ENCODE measurements at places on chromosomes 1 and 21. TPM values are rescaled to one million over a fixed set of nuclear protein-coding genes. Genes with fewer than 3 reads are reported as not detected.

DNALI1 gene
- total RNA-seq: 2.0 TPM

- no peak for DNase-seq
These were observed 288.8 kb downstream of the GPATCH2 start for GRCh38 chr1:217342105-217342504.

TEDDM1 gene
- not detected for total RNA-seq

- no peak for DNase-seq
These were observed 70.5 kb upstream of the HSPA13 start for GRCh38 chr21:14453339-14454015.

ZNF695 gene
- 2.9 TPM for total RNA-seq

TMEM50A gene
- total RNA-seq: 152 TPM

- DNase-seq: no peak
These were observed 14.1 kb upstream of the KCNA2 start for GRCh38 chr1:110620250-110620615.

GRCh38 chr1:70038025-70038424 is 167.4 kb downstream of the LRRC40 start:
- DNase-seq: no peak

GRCh38 chr1:226949401-226949800 is 9.3 kb downstream of the COQ8A start:
- DNase-seq: no peak

- DNase-seq: no peak
These were observed 5.5 kb downstream of the MORC3 start for GRCh38 chr21:36325373-36326010.

GRCh38 chr1:109517337-109517736 is 7.8 kb upstream of the AMIGO1 start:
- DNase-seq: no peak

GRCh38 chr1:198265073-198265661 is 108.4 kb downstream of the NEK7 start:
- no peak for DNase-seq

SLAMF6 gene
- total RNA-seq: not detected

LEFTY2 gene
- total RNA-seq: not detected

GRCh38 chr21:41277846-41278245 is 38.8 kb upstream of the FAM3B start:
- DNase-seq: no peak

DIO1 gene
- total RNA-seq: not detected

DNA sequence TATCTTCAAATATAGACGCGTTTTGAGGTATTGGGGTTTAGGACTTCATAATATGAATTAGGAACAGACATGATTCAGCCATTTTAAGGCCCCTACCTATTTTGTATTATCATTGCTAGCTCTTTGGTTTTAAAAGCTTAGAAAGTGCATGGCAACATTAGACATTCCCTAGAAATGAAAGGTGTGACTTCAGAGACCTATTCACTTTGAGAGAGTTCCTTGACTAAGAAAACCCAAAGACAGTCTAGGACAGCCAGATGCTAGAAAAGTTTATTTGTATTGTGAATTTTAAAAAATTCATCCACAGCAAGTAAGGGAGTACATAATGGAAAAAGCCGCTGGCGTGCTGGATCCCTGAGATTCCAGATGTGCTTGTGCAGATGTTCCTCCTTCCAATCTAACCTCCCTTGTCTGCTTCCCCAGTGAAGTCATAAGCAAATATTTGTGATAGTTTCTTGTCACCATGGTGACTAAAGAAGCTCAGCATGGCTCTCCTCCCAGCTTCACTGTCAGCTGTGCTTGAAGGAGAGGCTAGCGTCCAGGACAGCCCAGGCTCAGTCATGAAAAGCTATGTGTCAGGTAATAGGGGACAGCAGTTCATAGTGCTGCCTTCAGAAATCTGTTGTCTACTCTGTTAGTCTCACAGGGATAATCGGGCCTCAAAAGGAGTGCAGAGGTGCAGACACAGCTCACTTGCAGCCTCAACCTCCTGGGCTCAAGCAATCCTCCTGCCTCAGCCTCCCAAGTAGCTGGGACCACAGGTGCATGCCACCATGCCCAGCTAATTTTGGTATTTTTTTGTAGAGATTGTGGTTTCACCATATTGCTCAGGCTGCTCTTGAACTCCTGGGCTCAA is 34.8 kb downstream of the KPNA6 start:
- no peak for DNase-seq

GRCh38 chr1:219239518-219239917 is 65.8 kb downstream of the LYPLAL1 start:
- no peak for DNase-seq

GRCh38 chr1:116265931-116266863 is 106.8 kb upstream of the ATP1A1 start:
- DNase-seq: no peak

GRCh38 chr1:22751124-22751531 is 40.5 kb downstream of the EPHB2 start:
- no peak for DNase-seq

GRIK1 gene
- total RNA-seq: not detected

DNA sequence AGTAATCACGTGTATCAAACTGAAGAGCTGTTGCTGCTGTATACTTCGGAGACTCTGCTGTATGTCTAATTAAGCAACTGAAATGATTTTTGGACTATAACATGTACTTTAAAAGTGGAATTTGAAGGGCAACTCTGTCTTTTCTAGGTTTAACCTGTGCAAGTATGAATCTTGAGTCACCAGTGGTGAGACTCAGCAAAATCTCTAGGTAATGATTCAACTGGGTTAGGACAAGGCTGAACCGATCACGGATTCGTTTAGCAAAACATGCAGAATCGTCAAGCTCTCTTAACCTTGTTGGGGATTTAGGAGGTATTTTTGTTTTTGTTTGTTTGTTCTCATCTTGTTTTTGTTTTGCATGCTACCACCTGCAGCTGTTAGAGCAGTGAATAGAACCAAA is 149.6 kb downstream of the CYYR1 start:
- no peak for DNase-seq

RNU1-3 gene
- total RNA-seq: under 0.01 TPM

DNA sequence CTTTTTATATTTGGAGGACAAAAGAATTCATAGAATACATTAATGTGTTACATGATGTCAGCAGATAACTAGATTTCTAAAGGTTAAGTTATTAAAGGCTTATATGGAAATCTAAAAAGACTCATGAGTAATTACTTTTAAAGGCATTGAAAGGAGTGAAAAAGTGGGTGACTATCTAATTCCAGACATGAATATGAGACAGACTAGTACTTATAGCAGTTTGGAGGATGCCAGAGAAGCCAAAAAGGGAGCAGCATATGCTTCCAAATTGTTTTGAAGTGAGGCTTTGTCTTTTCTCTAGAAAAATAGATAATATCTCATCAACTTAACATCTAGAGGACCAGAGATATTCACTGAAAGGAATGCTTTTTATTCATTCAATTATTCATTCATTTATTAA is 275.5 kb upstream of the CACYBP start:
- DNase-seq: no peak

TAS1R1 gene
- total RNA-seq: 0.07 TPM

DNA sequence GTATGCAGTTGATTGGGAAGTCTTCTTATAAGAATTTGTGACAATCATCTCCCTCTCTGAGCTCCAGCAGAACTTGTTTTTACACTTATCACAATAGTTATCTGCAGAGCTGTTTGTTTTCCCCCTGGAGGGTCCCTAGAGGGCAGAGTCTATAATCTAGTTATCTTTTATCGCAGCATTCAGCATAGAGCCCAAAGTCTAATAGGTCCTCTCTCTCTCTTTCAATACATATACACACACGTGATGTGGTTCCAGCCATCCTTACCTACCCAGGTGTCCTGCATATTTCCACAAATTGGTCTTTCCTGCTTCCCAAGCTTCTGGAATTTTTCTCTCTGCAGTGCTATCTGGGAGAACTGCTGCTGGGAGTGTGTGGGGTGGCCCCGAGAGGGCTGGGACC is 229.6 kb upstream of the KIAA0040 start:
- DNase-seq: no peak

LCA5L gene
- 0.21 TPM for total RNA-seq

Data from pulmonary artery endothelial cell (primary cell).